ENCODE measurements at places on chromosomes 12 and 14.

- no peak for DNase-seq
Measured at GRCh38 chr14:100305324-100306100, 732 bp downstream of the SLC25A29 start.

DNA sequence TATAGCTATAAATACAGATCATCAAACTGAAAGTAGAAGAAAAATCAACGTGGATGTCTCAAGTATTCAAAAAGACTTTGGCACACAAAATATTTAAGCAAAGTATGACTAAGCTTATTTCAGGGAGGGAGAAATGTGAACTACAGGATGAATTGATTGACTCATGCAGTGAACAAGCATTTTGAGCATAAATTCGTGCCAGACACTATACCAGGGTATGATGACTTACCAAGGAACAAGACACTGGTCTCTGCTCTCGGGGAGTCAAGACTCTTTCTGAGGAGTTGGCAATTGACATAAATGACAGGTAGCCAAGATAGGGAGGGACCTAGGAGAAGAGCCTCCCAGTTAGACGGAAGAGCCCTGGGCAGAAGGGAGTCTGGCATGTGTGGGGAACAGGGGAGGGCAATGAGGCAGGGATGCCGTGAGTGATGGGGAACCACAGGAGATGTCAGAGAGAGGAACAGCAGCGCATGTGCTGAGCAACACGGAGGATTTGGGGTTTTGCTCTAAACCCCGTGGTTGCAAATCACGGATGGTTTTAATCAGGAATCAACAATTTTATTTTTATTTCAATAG, 115.2 kb downstream of the TMEM132D start:
- DNase-seq = no peak

GRCh38 chr12:120651821-120652220, 11.4 kb downstream of the CABP1 start:
- no peak for DNase-seq

- no peak for DNase-seq
Measured at GRCh38 chr12:106892075-106892474, 63.6 kb upstream of the TMEM263 start.

DNA sequence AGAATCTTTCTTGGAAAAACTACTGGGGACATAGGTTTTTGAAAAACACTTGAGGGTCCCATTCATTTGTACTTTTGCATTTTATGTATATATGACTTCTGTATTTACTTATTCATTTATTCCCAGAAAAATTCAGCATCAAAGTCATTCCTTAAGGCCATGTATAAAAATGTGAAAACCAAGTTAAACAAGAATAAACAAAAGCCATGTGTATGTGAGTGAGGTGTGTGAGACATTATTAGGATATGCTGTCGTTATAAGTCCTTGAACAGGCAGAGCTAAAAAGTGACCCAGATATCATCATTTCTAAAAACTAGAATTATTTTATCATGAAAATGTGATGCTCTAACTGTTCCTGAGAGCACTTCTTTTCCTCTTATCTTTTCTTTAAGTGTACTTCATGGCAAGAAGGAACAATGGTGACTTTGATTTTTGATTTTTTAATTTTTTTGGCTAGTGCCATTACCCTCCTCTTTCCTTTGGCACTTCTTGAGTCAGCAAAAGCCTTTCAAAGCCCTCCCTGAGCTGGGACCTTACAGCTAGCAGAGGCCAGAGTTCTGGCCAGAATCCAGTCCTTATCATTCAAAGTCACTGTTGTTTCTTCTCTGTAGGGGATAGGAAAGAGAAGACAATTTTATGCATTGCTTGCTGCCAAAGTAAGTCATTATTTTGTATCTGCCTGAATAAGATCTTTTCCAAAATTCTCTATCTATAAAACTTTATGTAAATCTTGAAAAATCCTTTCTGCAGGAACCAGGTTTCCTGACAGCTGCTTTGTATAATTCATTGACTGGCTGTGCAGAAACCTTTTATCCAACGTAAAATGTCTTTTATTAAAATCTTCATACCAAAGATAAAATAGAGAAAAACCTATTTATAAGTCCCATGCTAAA, 419.7 kb upstream of the PRICKLE1 start:
- DNase-seq = no peak

DNA sequence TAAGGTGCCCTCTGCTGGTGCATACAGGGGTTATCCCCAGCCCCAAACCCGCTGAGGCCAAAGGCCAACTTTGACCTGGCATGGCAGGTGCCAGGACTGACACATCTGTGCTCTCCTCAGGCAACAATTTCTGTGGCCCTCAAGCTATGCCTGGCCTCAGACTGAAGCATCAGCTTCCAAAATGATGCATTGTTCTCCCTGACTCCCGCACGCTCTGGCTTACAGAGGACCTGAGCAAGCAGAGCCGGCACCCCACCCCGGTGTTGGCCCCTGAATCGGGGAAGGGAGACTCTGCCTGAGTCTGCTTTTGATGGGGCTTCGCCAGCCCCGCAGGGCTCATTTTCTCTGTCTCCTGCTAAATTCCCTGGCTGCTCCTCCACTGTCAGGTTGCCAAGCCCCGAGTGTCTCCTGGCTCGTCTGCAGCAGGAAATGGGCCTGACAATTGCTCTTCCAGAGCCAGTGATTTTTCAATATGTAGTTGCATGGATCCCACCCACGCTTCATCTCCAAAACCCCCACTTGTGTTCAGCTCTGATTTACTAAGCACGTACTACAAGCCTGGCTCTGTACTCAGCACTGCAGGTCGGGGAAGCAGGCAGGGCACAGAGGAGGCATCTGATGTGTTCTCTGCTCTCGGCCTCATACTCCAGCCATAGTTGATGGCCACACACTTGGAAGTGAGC, 126.1 kb downstream of the SLC38A6 start:
- DNase-seq = no peak

DNA sequence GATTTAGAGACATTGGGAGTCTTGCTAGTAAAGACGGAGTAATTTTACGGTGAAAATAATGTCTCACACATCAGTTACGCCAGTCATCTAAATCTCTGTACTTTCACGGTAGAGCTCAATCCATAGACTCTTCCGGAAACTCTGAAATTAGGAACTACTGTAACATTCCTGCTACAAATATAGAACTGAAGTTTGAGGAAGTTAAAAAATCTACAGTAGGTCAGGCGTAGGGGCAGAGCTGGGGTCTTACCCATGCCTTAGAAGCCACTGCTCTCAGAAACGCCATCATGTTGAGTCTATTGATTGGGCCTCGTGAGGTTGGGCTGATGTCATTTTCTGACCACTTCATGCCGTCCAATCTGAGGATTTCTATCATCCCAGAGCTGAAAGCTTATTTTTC, 1029.8 kb upstream of the TMEM132C start:
- DNase-seq = no peak

- no peak for DNase-seq
Measured at GRCh38 chr12:32171211-32171610, 64.6 kb downstream of the BICD1 start.

DNA sequence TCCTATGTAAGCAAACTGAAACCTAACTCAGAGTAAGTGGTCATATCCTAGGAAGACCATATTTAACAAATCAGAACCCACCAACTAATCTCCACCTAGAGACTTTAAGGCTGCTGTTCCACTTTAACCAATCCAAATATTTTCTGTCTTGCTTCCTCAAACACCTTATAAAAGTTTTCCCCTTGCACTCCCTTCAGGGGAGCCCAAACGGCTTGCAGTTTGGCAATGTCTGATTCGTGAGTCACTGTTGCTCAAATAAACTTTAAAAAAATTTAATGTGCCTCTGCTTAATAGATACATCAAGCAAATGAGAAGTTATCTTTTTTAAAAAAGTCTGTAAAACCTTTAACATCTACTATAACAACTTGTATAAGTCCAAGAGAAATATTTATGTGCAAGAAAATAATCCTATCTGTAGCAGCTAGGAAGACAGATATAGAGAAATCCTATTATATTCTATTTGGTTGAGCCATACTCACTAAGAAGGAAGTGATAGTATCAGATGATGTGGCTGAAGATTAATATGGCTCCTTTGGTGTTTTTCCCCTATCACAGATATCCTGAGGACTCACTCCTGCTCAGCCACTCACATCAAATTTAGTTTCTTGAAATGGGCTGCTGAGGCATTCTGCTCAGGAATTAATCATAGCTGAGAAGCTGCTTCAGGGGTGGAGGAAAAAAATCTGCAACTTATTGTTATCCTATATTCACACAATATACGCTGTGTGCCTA, 65.1 kb upstream of the DUSP6 start:
- DNase-seq = no peak

DNA sequence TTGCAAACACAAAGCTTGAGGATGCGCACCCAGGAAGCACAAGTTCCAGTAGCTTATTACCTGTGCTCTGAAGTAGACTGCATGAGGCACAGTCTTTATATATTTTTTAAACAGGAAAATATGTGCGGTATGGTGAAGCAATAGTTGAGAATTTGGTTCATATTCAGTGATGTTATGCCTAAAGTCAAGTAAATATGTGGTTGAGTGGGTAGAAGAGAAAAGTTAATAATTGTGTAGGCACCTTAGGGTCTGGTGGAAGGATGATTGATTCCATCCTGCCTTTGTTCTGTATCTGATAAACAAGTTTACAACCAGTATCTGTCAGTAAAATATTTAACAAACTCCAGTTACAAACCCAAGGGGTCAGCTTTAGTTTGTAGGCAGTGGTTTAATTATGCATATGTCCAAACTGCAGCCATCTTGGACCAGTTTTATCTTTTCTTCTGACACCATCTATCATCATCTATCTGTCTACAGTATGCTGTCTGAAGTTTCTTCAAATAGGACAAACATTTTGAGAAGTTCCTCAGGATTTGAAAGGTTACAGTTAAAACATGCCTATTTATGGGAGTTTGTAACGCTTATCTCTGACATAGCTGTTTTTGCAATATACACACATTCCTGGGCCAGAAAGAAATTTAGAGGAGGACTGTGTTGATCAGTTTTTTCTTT, 10.8 kb downstream of the SINHCAF start:
- no peak for DNase-seq

GRCh38 chr14:91032248-91032647, 28.2 kb downstream of the RPS6KA5 start:
- DNase-seq = no peak

Data from mesenteric fat pad (tissue), 1 donor.